ENCODE measurements at places on chromosomes 7 and 10.

DNA sequence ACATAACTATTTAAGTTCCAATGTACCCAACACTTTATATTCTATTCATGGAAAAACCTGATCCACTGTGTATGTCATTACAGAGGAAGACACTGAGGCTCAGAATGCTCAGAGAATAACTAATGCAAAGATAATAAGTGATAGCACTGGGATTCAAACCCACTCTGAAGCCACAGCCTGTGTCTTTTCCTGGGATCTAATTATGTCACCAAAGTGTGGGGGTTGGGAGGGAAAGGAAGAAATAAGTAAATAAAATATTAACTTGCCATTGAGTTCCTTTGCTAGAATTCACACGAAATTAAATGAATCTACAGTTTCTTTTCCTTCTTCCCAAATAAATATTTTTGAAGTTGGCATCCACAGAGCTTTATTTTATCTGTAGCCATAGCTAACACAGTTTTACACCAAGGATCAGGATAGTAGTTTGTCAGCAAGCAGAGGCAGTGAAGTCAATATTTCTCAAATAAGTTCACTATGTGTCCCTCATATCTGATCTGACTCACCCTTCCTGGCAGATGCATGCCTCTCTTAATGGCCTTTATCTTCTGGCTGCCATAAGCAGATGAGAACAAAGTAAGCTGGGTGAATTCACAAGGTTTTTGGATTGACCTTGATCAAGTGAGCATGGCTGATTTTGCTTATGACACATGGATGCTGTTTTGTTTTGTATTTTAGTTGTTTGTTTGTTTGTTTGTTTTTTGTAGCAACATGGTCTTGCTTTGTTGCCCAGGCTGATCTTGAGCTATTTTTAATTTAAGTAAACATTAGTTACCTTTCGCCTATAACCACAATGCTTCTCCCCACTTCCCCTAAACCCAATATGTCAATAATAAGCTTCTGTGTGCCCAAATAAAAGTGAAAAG is 6.3 kb downstream of the RAPGEF5 start:
- DNase-seq = no peak

- DNase-seq = peak; percentile 39
Measured at GRCh38 chr10:132054564-132054963, 11.2 kb upstream of the JAKMIP3 start.

DNA sequence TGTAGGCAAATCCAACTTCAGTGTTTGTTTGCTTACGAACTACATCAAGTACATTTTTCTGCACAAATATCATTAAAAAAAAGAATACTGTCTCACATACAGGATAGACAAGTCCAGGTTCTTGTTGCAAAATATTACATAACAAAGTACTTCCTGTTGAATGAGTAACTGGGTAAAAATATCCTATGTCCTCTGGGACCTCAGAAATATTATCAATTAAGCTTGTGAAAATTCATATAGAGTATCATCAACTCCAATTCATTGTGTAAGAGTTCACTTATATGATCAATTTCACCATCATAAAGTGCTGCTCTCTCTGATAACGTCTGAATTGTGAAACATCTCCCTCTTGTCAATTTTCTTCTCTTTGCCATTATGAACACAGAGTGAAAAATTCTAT is 22.6 kb downstream of the HERC4 start:
- no peak for DNase-seq

DNA sequence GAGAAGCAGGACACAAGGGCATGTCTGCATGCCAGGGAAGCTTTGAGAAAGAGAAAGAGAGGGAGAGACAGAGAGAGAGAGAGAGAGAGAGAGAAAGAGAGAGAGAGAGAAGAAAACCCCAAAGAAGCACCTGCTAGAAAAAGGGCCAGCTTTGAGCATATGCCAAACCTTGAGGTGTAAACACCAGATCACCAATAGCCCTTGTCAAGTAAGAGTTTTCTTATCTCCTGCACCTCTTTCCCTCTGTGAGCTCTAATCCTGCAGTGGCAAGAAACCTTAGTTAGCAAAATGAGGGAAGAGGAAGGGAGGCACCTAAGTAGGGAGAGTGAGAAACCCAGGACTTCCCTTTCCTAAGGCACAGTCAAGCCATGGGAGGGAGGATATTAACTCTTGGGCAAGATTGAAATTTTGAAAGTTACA is 11.3 kb upstream of the TRDMT1 start:
- no peak for DNase-seq

DNA sequence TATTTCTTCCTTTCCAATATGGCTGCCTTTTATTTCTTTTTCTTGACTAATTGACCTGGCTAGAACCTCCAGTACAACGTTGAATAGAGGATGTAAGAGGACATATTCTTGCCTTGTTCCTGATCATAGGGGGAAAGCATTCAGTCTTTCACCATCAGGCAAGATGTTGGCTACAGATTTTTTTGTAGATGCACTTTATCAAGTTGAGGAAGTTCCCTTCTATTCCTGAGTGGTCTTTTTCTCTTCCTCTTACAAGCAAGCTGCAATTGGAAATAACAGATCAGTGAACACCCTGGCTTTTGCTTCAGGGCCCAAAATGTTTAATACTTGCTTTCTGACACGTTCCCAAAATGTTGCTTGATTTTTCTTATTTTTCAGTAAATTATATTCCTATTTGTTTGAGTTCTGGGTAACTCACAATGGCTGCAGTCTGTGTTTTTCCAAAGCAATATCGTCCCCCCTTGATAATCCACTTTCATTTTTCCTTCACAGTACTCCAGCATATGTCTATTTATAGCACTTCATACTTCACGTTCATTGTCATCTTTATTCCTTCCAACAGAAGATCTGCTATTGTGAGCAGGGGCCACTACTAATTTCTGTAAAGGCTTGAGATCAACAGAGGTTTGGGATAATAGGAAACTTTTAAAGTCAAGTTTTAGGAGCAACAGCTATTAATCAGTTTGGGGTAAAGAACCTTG is 11.7 kb downstream of the CPEB3 start:
- DNase-seq = no peak

GRCh38 chr7:126589068-126589684 is 663.6 kb downstream of the GRM8 start:
- DNase-seq = no peak

GRCh38 chr10:110790913-110791506 is 80.7 kb upstream of the PDCD4 start:
- DNase-seq = no peak

DNA sequence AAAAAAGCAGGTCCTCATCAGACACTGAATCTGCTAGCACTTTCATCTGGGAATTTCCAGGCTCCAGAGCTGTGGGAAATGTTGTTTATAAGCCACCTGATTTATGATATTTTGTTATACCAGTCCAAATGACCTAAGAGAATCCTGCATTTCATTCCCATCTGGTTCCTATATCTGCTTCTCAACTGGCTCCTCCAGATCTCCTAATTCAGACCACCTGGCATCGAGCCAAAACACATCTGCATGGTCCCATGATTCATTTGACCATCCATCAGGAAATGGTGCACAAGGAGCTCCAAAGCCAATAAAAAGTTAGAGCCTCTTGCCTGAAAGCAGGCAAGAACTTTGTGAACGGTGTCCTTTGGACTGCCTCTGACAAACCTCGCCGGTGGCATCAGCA is 108.9 kb downstream of the IPMK start:
- no peak for DNase-seq

DNA sequence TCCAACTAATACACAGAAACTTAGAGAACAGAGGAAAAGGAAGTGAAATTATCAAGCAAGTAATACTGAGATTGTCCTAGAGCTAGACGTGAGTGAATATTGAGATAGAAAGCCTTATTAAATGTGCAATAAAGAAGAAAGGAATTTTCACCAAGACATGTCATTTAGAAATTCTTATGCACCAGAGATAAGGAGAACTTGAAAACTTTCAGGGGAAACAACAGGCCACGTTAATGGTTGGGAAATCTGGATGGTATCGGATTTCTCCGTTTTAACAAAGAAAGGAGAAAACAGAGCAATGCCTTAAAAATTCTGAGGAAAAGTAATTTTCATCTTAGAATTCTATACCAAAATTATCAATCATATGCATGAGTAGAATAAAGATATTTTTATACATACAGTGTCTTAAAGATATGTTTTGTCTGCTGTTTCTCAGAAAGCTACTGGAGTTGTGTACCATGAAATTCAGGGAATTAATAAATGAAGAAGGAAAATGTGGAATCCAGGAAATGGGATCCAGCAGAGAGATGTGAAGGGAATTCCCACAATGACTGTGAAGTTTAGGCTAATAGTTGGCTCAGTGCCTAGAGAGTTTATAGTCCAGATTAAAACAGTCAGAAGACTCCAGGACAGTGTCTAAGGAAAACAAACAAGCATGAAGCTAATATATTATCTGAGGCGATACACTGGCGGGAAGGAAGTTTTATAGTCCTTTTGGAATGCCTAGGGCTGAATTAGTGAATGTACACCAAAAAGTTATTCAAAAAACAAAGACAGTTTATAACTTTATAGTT is 159.5 kb downstream of the PPP1R9A start:
- no peak for DNase-seq

GRCh38 chr7:78081888-78082287 is 283.3 kb downstream of the PHTF2 start:
- DNase-seq = no peak

DNA sequence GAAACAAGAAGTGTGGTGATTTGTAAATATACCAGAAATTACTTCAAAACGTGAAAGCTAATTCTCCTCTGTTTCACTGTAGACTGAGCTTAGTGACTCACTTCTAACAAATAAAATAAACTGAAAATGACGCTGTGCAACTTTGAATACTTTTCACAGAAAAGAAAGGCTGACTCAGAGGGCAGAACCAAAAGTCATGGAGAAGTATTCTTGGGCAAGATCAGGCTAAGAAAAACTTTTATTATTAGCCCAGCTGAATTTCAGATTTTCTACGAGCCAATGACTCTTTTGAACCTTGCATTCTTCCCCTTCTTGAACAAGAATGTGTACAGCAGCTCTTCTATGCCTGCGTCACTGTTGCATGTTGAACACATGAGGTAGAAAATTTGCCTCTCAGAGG is 527.3 kb upstream of the GHITM start:
- DNase-seq = no peak

DNA sequence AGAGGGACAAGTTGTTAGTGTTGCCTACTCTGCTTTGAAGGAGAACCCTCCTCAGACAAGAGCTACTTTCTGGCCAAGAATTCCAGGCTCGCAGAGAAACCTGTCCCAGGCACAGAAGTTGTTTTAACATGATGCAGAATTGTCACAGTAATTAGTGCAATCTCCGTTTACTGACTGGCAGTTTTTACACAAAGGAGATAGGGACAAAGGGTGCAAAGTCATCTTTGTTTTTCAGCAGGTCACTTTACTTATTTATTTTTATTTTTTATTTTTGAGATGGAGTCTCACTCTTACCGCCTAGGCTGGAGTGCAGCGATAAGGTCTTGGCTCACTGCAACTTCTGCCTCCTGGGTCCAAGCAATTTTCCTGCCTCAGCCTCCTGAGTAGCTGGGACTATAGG is 12.3 kb downstream of the TCF7L2 start:
- no peak for DNase-seq

GRCh38 chr7:111783854-111784253 is 221.6 kb upstream of the IMMP2L start:
- no peak for DNase-seq

DNA sequence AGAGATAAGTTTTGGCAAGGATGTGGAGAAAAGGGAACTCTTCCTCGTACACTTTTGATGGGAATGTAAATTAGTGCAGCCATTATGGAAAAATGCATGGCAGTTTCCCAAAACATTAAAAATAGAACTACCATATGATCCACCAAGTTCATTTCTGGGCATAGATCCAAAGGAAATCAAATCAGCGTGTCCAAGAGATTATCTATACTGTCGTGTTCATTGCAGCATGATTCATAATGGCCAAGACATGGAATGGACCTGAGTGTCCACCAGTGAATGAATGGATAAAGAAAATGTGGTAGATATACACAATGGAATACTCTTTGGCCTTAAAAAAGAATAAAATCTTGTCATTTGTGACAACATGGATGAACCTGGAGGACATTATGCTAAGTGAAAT is 70.3 kb upstream of the RSU1 start:
- DNase-seq = no peak

- DNase-seq = no peak
Measured at GRCh38 chr10:69494626-69495558, 43.6 kb downstream of the TSPAN15 start.
